ENCODE measurements at places on chromosomes 16 and 17.

GRCh38 chr17:1597861-1598342, 30.7 kb downstream of the SLC43A2 start:
- no peak for DNase-seq

- DNase-seq, result no peak
Observed at GRCh38 chr17:79497777-79498348, 113.0 kb downstream of the RBFOX3 start.

DNA sequence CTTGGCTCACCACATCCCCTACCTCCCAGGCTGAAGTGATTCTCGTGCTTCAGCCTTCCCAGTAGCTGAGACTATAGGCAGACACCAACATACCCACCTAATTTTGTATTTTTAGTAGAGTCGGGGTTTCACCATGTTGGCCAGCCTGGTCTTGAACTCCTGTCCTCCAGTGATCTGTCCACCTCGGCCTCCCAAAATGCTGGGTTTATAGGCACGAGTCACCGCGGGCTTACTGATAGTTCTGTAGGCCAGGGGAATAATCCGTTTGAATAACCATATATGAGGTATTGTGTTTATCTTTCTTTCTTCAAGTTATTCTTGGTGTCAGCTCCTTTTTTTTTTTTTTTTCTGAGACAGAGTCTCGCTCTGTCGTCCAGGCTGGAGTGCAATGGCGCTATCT, 7.7 kb downstream of the FAM234A start:
- DNase-seq, result no peak

GRCh38 chr17:72183194-72183685, 62.4 kb downstream of the SOX9 start:
- DNase-seq, result no peak

DNA sequence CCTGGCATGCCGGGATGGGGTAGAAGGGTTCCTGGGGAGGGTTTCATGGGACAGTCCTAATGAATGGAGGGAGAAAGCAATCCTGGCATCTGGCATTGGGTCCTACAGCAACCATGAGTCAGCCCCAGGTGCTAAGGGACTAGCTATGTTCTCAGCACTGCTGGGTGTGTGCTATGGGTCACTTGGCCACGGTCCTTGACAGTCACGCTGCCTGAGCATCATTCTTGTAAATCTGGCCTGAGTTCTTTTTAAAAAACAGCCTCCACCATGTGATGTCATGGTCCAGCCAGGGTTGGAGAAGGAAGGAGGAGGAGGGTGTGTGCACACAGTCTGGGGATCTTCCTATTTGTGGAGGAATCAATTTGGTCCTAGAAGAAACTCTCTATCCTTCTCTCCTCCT, 6.2 kb upstream of the RAMP2 start:
- DNase-seq, result no peak

- DNase-seq, result no peak
Observed at GRCh38 chr17:13363771-13364170, 238.0 kb downstream of the HS3ST3A1 start.

GRCh38 chr16:20016234-20016633, 57.5 kb downstream of the GPR139 start:
- no peak for DNase-seq

DNA sequence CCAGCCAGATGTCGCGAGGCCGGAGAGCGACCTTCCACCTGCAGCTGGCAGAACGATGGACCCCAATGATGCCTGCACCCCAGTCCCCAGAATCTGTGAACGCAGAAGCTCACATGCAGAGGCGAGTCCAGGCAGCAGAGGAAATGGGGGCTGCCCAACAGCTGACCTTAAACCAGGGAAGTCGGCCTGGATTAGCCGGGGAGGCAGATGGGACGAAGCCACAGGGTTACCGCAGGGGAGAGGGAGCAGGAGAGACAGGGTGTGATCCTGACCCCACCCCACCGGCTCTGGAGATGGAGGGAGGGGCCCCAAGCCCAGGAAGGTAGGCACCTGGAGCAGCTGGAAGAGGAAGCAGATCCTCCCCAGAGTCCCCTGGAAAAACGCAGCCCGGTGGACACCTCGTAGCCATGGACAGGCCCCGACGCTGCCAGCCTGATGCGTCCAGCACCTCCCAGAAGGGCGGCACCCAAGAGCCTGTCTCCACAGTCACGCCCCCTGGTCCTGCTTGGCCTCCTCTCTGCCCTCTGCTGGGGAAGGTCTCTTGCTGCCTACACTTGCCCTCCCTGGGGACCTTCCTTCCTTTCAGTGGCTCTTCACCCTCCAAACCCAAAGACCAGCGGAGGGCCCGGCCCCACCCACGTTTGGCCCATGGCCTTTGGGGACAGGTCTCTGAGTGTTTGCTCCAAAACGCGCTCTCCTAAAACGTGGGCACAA, 37.3 kb downstream of the PIEZO1 start:
- DNase-seq, result peak; percentile 58

DNA sequence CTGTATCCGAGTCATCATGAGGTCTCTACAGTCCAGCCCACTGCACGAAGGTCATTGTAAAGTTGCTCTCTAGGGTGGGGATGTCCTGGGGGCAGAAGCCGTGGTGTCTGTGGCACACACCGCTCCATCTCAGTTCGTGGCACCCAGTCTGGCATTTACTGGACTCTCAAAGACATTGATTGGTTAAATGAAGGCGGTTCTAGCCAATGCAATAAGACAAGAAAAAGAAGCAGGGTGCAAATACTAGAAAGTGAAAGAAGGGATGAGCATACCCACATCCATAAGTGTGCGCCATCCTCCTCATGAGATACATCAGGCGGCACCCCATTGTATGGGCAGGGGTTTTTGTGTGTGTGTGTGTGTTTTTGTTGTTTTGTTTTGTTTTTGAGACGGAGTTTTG, 10.7 kb upstream of the ATP2A3 start:
- DNase-seq, result no peak

GRCh38 chr17:59558953-59559352, 6.5 kb upstream of the DHX40 start:
- no peak for DNase-seq

DNA sequence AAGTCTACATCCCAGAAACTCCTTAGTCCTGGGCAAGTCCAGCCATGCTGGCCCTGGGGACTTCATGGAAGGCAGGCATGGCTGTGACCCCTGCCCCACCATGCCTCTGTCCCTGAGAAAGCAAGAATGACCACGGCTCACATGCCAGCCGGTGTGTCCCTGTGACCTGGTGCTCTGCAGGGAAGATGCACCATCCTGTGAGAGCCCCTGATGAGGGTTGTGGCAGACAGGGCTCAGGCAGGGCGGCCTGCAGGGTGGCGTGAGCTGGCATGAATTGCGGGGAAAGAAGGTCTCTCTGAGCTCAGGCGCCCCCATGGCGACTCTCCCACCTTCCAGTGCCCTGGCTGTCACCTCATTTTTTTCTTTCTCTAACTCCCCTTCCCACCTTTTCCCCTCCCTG, 260.3 kb downstream of the RBFOX3 start:
- no peak for DNase-seq

- no peak for DNase-seq
Observed at GRCh38 chr17:2874189-2874686, 78.0 kb downstream of the RAP1GAP2 start.

- no peak for DNase-seq
Observed at GRCh38 chr16:17072104-17072503, 398.7 kb downstream of the XYLT1 start.

DNA sequence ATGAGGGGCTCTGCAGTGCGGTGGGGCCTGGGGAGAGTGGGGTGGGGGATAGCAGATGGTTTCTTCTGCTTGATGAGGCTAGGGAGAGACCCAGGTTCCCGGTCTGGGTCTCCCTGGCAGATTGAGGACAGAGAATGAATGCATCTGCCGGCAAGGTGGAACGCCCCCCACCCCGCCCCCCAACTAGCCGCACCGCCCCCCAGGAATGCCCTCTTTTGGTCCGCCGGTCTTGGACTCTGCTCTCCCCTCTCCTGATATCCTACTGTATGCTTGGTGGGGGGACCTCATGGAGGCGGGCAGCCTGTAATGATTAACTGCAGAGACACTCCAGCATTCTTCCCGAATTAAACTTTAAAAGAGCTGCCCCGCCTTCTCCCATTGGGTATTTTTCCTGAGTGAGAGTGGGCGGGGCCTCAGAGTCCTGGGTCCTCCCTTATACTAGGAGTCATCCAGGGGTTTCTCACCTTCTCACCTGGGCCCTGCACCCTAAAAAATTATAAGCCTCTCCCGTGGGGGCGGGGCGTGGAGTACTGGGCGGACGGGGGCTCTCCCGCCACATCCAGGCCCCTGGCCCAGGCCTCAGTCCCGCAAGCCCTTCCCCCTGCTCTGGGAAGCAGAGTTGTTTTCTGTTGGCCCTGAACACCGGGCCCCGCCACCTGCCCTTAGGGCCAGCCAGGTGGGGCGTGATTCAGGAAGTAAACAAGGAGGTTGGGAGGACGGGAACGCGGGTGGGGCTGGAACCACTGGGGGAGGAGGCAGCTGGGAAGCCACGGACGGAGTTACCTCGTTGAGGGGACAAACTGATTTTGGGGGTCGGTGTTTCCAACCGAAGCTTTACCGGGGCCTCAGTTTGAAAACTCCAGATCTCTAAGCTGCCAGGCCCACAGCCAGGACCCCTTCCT, 1.5 kb downstream of the GRB7 start:
- DNase-seq, result no peak

DNA sequence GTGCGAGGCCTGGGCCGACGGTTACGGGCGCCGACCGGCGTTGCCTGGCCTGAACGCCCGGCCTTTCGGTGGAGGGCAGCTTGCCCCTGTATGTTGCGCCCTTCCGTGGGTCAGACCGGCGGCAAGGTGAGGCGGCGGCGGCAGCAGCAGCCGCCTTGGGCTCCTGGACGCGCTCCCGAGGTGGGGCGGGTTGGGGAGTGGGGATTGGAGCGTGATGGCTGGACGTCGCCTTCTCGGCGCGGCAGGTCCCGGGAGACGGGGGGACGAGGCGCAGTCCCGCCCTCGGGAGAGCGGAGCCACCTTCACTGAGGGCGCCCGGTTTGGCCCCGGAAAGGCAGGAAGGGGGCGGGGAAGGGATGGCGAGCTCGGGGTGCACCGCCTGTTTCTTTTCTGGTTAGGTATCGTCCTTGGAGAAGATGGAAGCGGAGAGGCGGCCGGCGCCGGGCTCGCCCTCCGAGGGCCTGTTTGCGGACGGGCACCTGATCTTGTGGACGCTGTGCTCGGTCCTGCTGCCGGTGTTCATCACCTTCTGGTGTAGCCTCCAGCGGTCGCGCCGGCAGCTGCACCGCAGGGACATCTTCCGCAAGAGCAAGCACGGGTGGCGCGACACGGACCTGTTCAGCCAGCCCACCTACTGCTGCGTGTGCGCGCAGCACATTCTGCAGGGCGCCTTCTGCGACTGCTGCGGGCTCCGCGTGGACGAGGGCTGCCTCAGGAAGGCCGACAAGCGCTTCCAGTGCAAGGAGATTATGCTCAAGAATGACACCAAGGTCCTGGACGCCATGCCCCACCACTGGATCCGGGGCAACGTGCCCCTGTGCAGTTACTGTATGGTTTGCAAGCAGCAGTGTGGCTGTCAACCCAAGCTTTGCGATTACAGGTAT, 671 bp downstream of the DGKE start:
- DNase-seq, result peak; percentile 75

- DNase-seq, result no peak
Observed at GRCh38 chr17:68870161-68870826, 84.9 kb downstream of the ABCA8 start.

DNA sequence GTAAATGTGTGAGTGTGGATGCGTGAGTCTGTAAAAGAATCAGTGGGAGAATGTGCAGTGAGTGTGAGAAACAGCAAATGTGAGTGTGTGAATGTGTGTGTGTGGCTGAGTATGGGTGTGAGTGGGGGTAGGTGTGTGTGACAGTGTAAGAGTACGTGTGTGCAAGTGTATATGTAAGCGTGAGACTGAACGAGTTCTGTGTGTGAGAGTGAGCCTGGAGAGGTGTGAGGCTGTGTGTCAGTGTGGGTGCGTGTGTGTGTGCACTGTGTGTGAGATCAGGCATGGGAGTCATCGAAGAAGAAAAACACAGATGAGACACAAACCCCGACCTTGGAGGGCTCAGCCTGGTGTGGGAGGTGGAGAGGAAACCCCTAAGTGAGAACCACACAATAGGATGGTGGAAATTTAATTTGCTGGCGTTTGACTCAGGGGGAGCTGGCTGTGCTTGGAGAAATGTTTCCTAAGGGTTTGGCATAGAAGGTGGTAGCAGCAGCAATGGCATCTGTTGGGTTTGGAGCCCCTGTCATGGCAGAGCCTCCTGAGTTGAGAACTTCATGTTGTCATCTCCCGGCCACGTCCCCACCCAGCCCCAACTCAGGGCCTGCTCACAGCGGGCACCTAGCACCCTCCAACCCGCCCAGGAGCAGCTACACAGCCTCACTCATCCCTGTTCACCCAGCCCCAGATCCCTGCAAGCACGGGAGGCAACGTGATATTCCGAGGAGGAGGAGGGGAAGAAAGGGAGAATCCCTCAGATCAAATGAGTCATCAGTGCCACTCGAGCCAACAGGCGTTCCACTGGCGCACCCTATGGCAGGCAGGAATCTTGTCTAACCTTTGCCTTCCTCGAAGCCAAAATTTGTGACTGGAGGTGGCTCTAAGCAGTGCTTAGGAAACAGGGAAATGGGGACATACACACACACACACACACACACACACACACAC, 14.3 kb upstream of the NUBP1 start:
- DNase-seq, result no peak

DNA sequence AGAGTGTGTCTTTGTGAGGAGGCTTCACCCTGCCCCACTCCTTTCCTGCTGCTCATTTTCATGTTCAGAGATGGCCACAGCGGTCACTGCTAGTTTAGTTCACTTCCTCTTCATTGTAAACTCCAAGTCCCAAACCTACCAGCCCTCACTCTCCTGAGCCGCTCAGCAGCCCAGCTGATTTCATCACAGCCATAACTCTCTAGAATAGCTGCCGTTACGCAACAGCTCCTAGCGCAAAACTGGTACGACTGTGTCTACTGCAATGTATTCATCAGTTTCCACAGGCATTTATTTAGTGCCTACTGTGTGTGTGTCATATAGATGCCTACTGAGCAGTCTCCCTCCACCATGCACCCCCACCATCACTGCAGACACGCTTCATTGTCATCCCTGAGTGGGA, 233.5 kb upstream of the RPL38 start:
- DNase-seq, result no peak

- no peak for DNase-seq
Observed at GRCh38 chr17:4033751-4034251, 69.6 kb upstream of the ATP2A3 start.

- no peak for DNase-seq
Observed at GRCh38 chr17:57625957-57626356, 119.1 kb downstream of the CCDC182 start.

- peak; percentile 95 for DNase-seq
Observed at GRCh38 chr16:70476272-70477020, 22.1 kb downstream of the FCSK start.
